ENCODE measurements at places on chromosomes 2 and 18. TPM values are rescaled to one million over a fixed set of nuclear protein-coding genes. Genes with fewer than 3 reads are reported as not detected.

DNA sequence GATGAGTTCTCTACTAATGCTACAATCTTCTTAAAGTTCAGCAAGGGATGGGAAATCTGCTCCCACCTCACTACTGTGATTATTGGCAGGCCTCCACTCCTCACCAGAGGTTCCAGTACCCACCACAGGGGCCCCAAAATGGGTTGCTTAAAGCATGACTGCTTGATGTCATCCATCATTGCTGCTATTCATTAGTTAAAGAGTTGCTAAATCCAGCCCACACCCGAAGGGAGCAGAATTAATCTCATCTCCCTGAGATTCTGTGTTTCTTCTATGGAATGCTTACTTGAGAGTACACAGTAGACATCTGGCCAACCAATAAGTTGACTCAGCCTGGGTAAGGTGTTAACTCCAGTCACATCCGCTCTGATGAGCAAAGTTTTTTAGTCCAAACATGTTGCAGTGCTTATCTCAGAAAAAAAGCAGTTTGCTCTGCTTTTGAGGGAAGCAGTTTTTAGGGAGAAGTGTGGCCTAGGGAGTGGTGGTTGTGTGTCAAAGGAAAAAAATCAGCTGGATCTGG lies 690.2 kb upstream of the POU3F3 start:
- DNase-seq, result no peak

DNA sequence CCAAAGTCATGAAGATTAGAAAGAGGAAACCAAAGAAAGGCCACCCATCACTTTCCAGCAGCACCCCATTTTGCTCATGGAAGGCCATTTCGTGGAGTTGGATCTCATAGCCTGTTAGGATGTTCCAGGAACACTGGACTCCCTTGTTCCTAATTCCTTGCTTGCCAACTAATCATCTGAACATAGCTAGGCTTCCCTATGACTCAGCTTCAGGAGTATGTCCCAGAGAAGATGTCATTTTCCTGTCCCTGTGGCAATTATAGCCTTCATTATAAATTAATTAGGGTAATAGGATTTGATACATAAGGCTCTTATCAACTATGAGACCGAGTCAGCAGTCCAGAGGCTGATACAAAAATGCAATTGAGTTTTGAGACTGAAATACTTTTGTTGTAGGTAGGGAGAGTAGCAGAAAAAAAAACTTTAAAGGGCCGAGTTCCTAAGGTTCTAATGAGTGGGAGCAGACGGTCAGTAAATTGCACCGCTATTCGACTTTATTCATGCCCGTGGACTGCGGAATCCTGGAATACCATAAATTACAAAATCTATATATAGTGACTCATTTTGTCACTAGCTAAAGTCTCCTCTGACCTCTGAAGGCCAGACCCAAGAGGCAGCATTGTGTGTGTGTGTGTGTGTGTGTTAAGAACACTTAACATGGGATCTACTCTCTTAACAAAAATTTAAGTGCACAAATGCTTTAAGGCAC lies 311.8 kb downstream of the FBXO15 start:
- DNase-seq, result no peak

The CCDC121 gene
- total RNA-seq, result 7.1 TPM

GRCh38 chr2:12965540-12966269 lies 249.0 kb downstream of the TRIB2 start:
- no peak for DNase-seq

- no peak for DNase-seq
Measured at GRCh38 chr2:239727182-239727775, 297.9 kb downstream of the NDUFA10 start.

The SLC14A1 gene
- not detected for total RNA-seq

- DNase-seq, result no peak
Measured at GRCh38 chr2:202687276-202687675, 52.5 kb downstream of the FAM117B start.

DNA sequence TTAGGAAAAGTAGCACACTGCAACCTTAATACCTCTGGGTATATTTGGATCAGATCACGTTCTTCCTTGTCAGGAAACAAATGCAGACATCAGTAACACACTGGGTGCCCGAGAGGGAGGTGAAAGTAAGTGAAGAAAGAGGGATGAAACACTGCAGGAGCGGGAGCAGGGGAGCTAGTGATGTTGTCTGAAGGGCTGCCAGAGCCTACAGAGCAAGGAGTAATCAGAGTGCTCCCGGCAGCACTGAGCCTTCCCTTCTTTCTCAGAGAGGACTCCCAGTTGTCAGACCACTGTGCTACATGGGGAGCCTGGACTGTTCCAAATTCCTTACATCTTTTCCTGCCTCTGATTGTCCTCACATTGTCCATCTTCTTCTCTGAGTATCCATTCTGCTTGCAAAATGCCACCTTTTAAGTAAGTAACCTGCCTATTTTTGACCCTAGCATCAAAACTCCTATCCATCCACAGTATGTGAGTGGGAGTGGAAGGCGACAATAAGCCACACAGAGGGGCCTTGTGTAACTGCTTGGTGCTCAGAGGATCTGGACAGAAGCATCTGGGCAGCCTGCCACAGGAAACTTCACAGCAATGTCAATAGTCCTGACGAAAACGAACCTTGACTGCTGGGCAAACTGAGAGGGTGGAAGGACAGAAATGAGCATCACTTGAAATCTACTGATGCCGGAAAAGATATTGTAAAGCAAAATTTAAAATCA lies 10.8 kb upstream of the NAB1 start:
- DNase-seq, result peak; percentile 21

- DNase-seq, result no peak
Measured at GRCh38 chr2:44135771-44136170, 32.9 kb upstream of the PPM1B start.

DNA sequence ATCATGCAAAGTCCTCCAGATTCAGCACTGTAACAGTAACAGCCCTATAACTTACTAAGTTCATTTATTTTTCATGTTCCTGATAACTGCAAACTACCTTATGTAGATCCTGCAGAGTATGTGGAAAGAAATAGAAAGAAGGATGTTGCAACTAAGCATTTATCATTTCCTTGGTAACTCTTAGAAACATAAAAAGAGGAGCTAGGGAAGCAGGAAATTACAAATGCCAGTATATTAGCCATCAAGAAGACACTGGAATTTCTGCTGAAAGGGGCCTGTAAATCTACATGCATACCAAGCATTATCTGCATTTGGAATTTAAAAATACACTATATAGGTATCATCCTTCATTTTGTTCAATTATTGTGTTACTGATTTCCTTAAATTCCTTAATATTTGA lies 66.8 kb downstream of the PDE11A start:
- no peak for DNase-seq

GRCh38 chr2:38905251-38905650 lies 15.6 kb downstream of the ARHGEF33 start:
- no peak for DNase-seq

The VAMP5 gene
- total RNA-seq, result 85.4 TPM

The CPSF3 gene
- total RNA-seq, result 22.3 TPM

DNA sequence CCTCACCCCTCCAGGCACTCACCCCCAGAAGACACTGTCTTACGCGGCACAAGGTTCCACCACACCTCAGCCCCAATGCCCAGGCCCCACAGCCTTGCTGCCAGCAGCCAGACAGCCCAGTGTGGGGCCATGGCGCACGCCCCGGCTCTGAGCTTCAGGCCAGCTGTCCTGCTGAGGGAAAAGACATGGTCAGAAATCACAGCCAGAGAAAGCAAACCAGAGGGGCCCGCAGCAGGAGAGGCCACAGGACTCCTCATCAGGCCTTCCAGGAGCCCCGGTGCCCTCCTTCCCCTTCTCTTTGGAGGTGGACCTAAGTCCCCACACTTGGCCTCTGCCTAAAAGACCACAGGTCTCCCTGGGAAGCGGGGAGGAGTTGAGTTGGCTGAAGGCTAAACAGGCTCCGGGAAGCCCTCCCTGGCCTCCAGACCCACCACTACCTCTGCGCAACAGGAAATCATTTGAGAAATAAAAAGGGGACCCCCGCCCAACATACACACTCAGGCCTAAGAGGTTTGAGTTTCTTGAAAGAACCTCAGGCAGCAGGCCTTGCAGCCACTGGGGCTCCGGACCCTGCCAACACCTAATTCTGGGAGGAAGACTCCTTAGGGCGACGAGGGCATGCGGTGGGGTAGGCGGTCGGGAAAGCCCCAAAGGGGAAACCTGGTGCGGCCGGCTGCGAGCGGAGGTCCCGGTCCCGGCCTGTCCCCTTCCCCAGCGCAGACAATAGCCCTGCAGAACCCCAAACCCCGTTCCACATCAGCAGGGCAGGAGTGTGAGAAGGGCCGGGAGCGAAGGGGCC lies 1.9 kb downstream of the SEMA4C start:
- DNase-seq, result no peak

- DNase-seq, result no peak
Measured at GRCh38 chr2:19879120-19879519, 22.7 kb downstream of the TTC32 start.

The C2orf66 gene
- total RNA-seq, result not detected
